ENCODE measurements at places on chromosomes 6 and 20.

GRCh38 chr6:54255886-54256285 is 52.4 kb upstream of the TINAG start:
- no peak for DNase-seq

GRCh38 chr6:38387461-38387860 is 252.3 kb downstream of the BTBD9 start:
- DNase-seq, result no peak

- DNase-seq, result no peak
Measured at GRCh38 chr6:144223686-144224085, 61.4 kb upstream of the UTRN start.

- no peak for DNase-seq
Measured at GRCh38 chr6:26016245-26016962, 53.8 kb downstream of the TRIM38 start.

GRCh38 chr6:45704056-45704800 is 311.4 kb downstream of the CLIC5 start:
- DNase-seq, result no peak

- DNase-seq, result no peak
Measured at GRCh38 chr20:3565851-3566250, 95.0 kb downstream of the ATRN start.

DNA sequence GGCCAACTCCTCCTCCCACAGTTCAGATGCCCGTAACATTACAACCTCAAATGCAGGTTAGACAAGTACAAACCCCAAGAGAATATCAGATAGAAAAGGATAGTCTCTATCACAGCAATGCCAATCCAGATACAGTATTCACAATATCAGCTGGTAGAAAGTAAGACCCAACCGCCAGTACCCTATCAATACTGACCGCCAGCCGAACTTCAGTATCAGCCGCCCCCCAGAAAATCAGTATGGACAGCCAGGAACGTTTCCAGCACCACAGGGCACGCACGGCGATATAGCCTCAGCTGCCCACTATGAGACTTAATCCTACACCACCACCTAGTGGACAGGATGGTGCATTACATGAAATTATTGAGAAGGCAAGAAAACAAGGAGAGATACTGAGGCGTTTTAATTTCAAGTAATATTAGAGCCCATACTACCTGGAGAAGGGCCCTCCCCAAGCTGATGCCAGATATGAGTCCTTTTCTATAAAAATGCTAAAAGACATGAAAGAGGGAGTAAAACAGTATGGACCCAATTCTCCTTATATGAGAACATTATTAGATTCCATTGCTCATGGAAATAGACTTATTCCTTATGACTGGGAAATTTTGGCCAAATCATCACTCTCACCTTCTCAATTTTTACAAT is 17.6 kb upstream of the EIF2S2 start:
- DNase-seq, result peak; percentile 85

GRCh38 chr6:2961506-2961905 is 9.9 kb downstream of the SERPINB6 start:
- DNase-seq, result no peak

DNA sequence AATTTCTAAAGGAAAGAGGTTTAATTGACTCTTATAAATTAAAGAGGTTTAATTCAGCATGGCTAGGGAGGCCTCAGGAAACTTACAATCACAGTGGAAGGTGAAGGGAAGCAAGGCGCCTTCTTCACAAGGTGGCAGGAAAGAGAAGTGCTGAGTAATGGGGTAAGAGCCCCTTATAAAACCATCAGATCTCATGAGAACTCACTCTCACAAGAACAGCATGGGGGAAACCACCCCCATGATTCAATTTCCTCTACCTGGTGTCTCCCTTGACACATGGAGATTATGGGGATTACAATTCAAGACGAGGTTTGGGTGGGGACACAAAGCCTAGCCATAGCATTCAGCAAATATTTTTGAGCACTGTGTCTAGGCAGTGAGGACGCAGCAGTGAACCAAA is 3.9 kb upstream of the IPCEF1 start:
- no peak for DNase-seq

- DNase-seq, result peak; percentile 71
Measured at GRCh38 chr6:13445005-13445743, 42.2 kb downstream of the GFOD1 start.

DNA sequence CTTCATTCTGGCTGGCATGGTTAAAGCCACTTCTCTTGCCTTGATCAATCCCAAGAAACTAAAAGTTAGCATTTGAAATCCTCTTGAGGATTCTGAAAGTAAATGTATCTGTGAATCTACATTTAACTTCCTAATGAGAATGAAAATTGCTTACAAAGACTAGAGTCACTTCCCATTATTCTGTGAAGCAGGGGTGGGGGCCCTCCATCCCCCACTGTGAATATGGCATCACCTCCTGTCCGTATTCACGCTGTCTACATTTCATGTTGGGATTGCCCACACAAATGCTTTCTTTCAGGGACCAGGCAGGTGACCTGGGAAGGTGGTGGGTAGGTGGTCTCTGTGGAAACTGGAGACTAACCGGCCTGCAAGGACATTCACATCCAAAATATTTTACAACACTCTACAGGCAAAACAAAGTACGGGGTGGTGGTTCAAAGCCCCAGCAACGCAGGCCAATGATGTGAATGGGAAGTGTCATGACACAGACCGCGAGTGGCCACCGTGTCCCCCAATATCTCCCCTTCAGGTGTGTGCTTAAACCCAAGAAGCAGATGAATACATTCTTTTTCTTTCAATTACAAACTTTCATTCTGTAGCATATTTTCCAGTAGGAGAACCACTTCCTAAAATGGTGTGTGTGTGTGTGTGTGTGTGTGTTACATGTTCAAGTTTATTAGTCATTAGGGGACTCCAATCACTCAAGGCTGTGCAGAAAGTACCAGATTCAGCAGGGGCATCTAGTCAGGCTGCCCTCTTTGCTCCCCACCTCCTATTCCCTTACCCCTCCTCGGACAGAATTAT is 132.2 kb downstream of the PRND start:
- DNase-seq, result no peak

- DNase-seq, result no peak
Measured at GRCh38 chr6:147837540-147837939, 329.1 kb downstream of the SAMD5 start.

GRCh38 chr6:15441981-15442380 is 196.1 kb downstream of the JARID2 start:
- DNase-seq, result no peak

- peak; percentile 52 for DNase-seq
Measured at GRCh38 chr20:54173653-54174456, at the start of gene CYP24A1. Gene CYP24A1 (minus strand): TSS chr20:54173986. CDS start chr20:54173579, 407 bp downstream.

- DNase-seq, result no peak
Measured at GRCh38 chr6:18663011-18663410, 275.9 kb downstream of the RNF144B start.

GRCh38 chr20:11813106-11813890 is 104.4 kb upstream of the BTBD3 start:
- no peak for DNase-seq

DNA sequence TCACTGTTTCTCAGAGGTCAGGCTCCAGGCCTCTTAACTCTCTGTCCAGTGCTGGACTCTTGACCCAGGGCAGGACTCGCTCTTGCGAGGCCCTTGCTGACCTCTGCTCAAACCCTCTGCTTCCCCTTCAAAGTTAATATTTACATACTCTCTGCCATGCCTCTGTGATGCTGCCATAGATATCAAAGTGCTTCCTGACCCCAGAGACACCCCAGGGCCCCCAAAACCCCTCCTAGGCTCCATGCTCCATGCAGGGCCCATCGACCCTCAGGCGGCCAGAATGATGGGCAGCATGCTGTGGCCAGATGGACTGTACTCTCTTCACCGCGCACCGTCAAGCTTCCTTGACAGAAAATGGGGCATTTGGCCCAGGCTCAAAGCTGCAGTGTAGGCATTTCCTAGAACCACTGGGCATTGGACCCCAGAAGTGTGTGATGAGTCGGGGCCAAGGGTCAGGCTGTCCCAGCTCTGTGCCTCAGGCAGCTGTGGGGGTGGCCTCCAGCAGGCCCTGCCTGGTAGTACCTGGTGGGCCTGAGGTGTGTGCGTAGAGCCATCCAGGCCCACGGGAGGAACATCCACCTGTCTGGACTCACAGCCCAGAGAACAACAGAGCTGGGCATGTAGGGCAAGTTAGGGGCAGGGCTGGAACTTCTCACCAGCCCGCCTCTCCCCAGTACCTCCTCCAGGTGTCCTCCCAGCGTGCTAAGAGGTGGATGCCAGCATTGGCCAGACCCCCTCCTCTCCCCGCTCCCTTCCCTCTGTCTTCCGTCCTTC is 142.8 kb downstream of the VEGFA start:
- DNase-seq, result no peak

GRCh38 chr6:117617210-117618035 is 15.1 kb upstream of the GOPC start:
- no peak for DNase-seq

- DNase-seq, result no peak
Measured at GRCh38 chr6:119482850-119483285, 133.3 kb upstream of the MAN1A1 start.

GRCh38 chr20:12535316-12535715 is 473.5 kb upstream of the SPTLC3 start:
- no peak for DNase-seq

- no peak for DNase-seq
Measured at GRCh38 chr6:74581681-74582080, 624.2 kb downstream of the COL12A1 start.

DNA sequence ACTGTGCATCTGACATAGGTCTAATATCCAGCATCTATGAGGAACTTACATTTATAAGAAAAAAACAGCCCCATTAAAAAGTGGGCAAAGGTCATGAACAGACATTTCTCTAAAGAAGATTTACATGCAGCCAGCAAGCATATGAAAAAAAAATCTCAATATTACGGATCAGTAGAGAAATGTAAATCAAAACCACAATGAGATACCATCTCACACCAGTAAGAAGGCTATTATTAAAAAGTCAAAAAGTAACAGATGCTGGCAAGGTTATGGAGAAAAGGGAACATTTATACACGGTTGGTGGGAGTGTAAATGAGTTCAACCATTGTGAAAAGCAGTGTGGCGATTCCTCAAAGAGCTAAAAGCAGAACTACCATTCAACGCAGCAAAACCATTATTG is 13.1 kb downstream of the METTL24 start:
- no peak for DNase-seq

DNA sequence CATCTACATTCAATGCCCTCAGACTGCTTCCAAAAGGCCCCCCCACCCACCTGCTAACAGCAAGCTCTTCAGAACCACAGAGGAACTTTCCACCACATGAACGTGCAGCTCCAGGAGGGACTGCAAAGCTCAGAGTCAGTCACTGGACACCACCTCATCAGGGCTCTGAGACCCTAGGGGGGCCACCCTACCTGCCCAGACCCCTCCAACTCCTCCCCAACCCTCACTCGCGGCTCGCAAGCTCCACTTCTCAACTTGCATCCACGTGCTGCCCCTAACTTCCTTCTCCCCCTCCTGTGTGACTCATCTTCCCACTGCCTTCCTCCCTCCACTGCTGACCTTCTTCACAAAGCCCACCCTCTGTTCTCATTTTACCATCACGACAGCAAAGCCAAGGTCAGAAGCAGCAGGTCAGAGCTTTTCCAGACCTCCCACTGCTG is 6.5 kb downstream of the MBOAT1 start:
- no peak for DNase-seq

- no peak for DNase-seq
Measured at GRCh38 chr6:115972679-115973078, 88.0 kb downstream of the FRK start.

- no peak for DNase-seq
Measured at GRCh38 chr20:9485614-9486340, 28.6 kb upstream of the LAMP5 start.

GRCh38 chr20:4111440-4112411 is 96.4 kb upstream of the RNF24 start:
- no peak for DNase-seq

GRCh38 chr20:6818033-6818808 is 50.7 kb downstream of the BMP2 start:
- no peak for DNase-seq

DNA sequence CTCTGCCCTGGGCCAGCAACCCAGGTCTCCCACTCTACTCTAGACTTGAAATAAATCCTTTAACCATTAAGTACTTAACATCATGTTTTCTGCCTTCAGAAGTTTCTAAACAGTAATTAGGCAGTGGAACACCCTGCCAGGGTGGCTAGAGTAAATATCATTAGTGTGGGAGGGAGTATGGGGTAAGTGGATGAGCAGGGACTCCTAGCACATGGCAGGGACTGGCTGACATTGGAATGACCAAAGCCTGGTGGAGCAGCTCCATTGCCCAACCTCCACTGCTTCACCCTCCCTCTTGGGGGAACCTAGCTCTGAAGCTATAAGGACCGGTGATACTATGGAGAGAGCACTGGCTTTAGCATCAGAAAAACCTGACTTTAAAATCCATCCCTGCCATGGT is 167.1 kb downstream of the MAFB start:
- DNase-seq, result no peak

GRCh38 chr6:11732036-11732631 is 46.5 kb downstream of the ADTRP start:
- no peak for DNase-seq

GRCh38 chr6:162184465-162184864 is 543.1 kb downstream of the PRKN start:
- no peak for DNase-seq

DNA sequence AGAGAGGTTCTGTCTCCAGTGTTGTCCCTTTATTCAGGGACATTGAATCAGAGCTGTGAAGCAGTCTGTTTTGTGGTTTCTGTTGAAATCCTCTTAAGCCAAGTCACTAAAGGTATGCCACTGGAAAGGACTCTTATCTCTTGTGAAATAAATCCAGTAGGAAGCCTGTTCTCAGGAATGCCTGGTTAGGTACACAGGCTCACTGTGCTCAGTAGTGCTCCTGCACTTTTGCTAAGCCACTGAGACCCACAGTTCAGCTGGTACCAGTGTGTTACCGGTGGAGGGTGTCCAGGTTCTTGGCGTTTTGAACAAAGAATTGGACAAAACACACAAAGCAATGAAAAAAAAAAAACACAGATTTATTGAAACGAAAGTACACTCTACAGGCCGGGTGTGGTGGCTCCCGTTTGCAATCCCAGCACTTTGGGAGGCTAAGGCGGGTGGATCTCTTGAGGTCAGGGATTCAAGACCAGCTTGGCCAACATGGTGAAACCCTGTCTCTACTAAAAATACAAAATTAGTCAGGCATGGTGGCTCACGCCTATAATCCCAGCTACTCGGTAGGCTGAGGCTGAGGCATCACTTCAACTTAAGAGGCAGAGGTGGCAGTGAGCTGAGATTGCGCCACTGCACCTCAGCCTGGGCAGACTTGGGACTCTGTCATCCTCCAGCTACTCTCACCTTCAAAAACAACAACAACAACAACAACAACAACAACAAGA is 186.1 kb downstream of the JARID2 start:
- no peak for DNase-seq
